ENCODE measurements at places on chromosomes 1 and 21.

DNA sequence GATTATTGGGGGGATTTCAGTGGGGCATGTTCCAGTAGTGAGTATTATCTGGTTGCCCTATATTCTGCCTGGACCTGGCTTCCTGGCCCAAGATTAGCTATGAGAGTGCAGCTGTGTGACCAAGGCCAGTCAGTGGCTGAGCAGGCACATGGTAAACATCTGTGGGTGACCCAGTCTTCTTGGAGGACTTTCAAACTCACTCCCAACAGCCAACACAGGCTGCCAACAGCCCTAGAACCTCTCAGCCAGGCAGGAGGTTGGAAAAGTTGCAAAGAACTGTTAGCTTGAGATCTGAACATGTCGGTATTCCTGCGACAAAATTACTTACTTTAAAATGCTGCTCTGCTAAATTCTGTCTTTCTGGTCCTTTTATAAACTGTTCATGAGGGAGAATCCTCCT, 192.4 kb downstream of the TGFBR3 start:
- no peak for DNase-seq

DNA sequence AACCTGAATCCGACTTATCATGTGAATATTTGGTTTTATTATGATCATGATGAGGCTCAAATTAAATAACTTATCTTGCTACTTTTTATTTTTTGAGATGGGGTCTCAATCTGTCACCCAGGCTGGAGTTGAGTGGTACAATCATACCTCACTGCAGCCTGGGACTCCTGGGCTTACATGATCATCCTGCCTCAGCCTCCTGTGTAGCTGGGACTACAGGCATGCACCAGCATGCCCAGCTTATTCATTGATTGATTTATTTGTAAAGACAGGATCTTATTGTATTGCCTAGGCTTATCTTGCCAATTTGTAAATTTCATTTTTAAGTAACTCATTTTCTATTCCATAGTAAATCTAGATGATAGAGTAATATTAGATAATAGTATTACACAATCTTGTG, 84.3 kb downstream of the COL11A1 start:
- DNase-seq = no peak

GRCh38 chr1:232648316-232648715, 18.4 kb upstream of the SIPA1L2 start:
- DNase-seq = no peak

DNA sequence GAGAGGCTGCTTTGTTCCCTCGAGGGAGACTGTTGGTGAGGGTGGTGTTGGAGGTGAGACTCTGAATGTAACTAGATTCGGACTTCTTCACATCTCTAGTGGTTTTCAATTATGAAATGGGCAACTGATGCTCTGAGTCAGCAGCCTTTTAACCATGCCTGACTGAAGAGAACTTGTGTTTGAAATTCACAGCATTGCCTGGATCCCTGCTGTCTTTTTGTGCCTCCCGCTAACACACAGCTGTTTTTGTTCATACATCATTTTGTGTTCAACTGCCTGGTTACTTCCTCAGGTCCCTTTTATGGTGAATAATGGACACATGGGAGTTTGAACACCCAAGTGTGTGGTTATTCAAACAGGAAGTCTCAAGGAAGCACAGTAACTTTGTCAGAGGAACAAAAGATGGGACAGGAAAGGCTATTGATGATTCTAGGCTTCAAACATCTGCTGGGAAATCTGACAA, 16.8 kb downstream of the LAMC1 start:
- no peak for DNase-seq

GRCh38 chr1:174982971-174983689, 16.6 kb upstream of the CACYBP start:
- DNase-seq = peak; percentile 30

- DNase-seq = no peak
Measured at GRCh38 chr1:2449636-2450454, 26.2 kb upstream of the PLCH2 start.

GRCh38 chr1:28864695-28865094, 49.7 kb upstream of the EPB41 start:
- DNase-seq = no peak

DNA sequence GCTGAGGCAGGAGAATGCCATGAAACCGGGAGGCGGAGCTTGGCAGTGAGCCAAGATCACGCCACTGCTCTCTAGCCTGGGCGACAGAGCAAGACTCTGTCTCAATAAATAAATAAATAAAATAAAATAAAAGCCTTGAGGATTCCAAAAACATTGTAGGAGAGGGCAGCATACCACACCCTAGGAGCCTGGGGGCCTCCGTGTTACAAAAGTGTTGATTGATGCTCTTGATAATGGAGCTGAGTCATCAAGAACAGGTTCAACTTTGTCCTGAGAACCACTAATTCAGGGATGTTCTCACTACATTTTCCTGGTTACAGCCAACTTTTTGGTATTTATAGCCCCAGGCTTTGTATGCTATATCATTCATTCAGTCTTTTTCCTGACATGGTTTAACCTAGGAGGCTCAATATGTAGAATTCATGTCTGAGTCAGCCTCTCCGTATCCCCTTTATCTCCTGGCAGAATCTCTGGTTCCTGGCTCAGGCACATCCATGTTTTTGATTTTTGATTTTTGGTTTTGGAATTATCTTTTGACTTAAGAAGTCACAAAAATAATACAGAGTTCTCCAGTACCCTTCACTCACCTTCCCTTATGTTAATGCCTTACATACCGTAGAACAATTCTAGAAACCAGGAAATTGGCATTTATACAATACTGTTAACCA, 69.4 kb downstream of the LRRC8D start:
- no peak for DNase-seq

- no peak for DNase-seq
Measured at GRCh38 chr1:23473037-23473800, 10.8 kb downstream of the ASAP3 start.

DNA sequence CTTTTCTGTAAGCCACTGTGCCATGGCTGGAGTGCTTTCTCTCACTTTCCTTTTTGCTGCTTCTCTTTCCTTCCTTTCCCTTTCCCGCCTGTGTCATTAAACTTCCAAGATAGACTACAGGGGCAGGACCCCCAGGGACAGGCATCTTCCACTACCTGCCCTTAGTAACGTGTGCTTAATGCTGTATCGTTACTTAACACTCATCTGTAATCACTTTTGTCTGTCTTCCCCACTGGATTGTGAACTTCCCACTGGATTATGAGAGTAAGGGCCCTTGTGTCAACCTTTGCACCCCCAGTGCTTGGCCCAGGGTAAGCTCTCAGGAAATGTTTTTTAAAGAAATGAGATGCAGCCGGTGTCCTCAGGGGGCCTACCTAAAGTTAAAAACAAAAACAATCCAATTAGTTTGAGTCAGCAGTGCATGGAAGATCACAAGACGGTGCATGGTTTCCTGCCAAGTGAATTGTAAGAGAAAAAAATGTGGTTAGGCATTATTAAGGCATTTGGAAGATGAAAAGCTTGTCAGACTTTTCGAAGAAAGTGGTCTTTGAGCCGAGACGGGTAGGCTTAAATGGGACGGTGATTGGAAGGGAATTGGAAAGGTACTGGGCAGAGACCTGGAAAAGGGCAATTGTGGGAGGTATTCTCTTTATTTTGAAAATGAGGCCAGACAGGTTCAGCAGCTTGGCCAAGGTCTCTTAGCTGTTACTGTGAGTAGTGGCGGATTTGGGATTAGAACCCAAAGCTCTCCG, 958 bp downstream of the LYPLAL1 start:
- peak; percentile 11 for DNase-seq

DNA sequence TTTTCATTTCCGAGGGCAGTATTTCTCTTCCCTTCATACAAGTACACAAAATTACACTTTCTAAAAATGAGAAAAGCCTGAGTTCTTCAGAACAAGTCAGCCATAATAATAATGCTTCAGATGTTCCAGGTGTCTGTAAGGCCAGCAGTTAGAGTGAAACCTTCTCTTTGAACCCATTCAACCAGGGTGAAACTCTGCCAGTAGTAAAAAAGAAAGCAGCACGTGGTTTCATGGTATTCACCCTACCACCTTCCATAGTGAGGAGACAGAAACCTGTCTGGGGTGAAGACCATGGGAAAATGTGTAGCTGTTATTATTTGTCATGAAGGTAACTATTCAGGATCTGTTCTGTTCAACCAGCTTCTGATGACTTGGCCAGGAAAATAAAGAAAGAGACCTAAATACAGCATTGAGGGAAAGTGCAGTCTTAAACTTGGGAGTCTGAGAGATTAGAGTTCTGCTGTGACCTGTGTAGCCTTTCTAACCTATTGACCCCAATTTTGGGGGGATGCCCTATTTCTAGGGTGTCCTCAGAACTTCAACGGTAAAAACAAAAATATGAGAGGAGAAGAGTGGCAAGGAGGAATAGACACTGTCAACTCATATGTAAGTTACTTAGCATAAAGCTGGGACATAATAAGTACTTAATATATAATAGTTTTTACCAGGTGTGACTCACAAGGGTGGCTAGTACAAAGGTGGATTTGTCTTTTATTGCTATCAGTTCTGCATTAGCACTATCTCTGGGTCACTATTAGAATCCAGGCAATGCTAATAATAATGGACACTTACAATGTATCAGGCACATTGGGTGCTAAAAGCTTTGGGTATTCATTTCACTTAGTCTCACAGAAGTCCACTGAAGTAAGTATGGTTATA, 70.0 kb upstream of the TNFSF4 start:
- no peak for DNase-seq

GRCh38 chr21:17542371-17543011, 29.6 kb downstream of the CXADR start:
- DNase-seq = peak; percentile 62

- DNase-seq = no peak
Measured at GRCh38 chr1:117396636-117397035, 29.4 kb downstream of the MAN1A2 start.

GRCh38 chr1:90821788-90822359, 104.8 kb upstream of the BARHL2 start:
- peak; percentile 4 for DNase-seq

GRCh38 chr1:207810606-207811295, 58.9 kb downstream of the CD46 start:
- no peak for DNase-seq

GRCh38 chr1:205598841-205599668, 32.8 kb downstream of the ELK4 start:
- DNase-seq = no peak

DNA sequence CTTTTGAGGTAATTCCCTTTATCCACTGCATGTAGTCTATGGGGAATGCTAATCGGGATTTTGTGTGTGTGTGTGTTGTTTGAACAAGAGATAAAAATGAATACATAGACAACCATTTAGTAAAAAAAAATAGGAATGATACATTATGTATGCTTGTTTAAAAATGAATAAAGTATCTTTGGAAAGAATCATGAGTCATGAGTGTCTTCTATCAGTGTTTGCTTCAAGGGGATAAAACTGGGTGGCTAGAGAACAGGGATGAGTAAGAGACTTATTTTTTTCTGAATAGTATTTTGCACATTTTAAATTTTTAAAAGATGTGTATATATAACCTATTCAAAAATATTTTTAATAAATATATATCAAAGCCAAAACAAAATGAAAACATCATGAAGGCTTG, 839.4 kb upstream of the ADGRL4 start:
- DNase-seq = no peak

DNA sequence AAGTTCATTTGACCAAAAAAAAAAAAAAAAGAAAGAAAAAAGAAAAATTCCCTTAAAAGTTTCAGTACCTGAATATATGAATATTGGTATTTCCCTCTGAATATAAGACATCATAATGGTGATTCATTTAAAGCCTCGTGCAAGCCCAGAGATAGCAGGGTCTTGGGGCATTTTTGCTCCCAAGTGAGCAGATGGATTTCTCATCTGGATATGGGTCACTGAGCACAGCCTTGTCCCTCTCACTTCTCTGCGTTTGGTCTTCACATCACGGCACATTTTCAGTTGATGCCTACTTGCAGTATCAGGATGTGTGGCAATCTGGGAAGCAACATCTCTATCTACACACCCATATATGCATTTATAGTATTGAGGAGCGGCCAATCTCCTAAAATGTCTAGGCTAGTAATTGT, 12.7 kb downstream of the CD58 start:
- DNase-seq = no peak

DNA sequence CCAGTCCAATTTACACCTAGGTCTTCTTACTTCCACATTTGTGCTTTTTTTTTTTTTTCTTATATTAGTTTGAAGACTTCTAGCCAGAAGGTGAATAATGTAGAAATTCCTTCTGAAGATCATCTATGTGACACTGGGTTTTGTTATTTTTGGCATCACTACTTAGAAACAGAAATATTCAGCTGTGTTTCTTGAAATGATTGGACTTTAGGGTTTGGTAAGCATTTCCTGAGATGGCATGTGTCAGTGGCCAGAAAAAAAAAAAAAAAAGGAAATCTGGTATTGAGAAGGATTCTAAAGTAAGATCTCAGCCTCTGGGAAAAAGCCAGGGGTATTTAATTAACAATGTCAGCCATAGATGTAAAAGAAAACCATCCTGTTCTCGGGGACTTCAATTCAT, 43.4 kb upstream of the LRRC8C start:
- no peak for DNase-seq

GRCh38 chr1:207240325-207241101, 81.0 kb upstream of the CD55 start:
- DNase-seq = no peak

DNA sequence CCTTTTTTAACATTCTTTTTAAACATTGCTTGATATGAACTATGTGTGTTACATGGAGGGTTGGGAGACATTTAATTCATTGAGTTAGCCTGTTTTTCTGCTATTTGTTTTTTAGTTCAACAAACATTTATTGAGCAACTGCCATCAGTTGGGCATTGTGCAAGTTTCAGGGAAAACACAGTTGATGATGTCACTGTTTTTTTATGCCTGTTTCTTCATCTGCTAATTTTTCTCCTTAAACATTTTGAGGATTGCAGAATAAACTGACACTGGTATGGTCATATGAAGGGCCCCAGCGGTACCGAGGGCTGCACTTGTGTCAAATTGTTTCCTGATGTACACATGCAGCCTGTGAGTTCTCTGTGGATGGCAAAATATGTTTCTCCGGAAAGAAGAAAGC, 253.0 kb downstream of the FGGY start:
- no peak for DNase-seq

GRCh38 chr21:42153746-42154145, 65.2 kb upstream of the ABCG1 start:
- DNase-seq = no peak

DNA sequence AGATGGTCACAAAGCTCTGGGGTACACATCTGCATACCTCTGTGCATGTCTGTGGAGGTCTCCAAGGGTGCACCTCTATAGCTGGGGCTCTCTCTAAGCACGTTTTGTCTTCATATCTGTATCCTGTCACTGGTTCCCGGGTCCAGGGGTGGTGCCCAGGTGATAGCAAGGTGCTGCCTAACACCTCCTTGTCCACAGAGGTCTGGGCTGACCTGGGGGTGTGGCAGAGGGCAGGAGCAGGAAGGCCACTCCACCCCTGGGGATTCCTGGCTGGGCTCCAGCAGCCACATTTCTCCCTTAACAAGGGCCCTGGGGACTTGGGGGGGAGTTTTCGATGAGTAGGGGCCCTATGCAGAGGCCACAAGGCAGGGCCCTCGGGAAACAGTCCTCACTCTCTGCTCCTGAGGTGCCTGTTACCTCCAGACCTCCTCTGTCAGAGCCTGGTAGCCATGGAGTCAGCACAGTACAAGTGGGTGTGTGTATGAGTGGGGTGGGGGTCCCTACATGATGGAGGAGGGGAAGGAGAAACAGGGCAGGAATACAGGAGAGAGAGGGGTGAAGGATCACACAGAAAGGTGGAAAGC, 7.0 kb upstream of the CDCP2 start:
- DNase-seq = no peak
